NCI-H1694 treated with DMSO at 0.1 percent for 48 hours (cell line): ENCODE measurements at places on chromosomes 3 and 15.

GRCh38 chr3:112481302-112481721, 18.0 kb downstream of the BTLA start:
- DNase-seq, result no peak

GRCh38 chr3:98894791-98895576, 6.5 kb downstream of the DCBLD2 start:
- DNase-seq, result no peak

DNA sequence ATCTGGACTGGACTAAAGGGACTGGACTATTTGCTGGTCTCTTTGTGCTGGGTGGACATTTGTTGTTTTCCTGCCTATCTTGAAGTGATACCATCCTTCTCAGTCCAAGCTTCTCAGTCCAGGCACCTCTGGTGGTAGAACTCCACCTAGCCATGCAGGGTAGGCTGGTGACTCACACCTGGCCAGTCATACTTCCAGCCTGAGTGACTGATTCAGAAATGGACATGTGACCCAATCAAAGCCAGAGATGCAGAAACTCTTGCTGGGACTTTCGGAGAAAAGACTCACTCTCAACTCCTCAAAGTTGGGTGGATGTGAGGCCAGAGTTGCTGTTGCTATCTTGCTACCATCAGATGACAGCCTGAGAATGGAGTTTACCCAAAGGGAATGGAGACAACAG, 5.6 kb upstream of the ASB14 start:
- no peak for DNase-seq

DNA sequence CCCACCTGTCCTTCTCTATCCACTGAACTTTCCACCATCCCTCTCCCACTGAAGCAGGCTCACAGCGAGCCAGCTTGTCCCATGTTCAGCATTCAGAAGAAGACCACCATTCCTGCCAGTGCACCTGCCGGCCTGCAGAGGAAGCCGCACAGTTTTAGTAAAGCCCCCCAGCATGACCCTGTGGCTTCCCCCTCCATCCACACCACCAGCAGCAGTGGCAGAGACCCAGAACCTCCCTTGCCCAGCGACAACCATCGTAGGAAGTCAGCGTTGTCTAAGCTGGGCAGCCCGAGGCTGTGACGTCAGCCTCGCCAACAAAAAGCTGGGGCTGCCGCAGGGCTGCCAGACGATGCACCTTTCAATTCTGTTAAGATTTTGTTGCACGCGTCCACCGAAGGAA, 66.6 kb upstream of the TAMM41 start:
- DNase-seq, result no peak

DNA sequence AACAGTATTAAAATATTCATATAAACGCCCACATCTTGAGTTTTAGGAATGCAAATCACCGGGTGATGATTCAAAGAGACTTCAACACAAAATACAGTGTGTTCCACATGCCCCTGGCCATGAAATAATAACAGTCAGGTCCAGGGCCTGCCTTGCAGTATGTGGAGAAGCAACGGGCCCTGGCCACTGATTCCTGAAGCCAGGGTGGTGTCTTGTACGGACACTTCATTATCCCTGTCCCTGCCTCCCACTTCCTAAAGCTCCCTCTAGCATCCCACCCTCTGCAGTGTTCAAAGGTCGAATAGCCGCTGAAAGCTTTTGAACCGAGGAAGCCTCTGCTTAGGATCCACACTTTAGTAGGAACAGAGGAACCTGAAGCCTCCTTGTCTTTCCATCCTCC, 50.4 kb upstream of the PCSK6 start:
- DNase-seq, result no peak

DNA sequence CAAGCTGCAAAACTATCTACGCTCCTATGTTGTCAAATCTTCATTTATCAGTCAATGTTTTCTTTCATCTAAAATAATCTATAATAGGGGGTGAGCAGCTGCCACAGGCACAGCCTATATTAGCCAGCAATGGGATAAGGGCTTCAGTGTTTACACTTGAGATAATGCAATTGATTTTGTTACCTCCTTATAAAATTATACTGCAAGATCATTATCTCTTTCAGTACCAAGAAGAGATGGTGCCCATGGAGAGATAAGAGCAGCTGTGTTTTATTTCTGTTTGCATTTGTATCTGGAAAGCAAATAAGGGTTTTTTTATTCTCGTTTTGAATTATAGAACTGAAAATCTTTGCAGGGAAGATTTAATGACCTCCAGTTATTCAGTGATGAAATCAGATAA, 68.9 kb downstream of the PLD1 start:
- DNase-seq, result no peak

DNA sequence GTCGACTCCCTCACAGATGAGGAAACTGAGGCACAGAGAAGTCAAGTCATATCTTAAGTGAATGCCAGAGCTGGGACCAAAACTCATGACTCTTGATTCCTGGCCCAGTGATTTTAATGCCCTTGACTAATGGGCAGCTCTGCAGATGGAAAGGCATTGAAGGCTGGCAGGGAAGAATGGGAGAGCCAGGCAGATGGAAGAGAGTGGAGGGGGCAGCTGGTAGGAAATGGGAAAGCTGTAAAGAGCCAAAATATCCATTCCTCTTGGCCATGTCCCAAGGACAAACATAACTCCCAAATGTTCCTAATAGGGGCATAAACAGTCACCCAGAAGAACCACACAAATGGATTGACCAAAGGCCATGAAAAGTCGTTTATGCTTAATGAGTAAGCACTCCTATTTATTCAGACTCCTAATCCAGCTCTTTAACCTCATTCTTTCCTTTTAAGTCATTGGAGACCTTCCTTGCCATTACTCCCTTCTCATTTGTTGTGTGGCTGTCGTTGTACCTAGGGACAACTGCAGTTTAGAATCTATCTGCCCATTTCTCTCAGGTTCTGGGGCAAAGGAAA, 330.5 kb upstream of the ROPN1 start:
- DNase-seq, result no peak

DNA sequence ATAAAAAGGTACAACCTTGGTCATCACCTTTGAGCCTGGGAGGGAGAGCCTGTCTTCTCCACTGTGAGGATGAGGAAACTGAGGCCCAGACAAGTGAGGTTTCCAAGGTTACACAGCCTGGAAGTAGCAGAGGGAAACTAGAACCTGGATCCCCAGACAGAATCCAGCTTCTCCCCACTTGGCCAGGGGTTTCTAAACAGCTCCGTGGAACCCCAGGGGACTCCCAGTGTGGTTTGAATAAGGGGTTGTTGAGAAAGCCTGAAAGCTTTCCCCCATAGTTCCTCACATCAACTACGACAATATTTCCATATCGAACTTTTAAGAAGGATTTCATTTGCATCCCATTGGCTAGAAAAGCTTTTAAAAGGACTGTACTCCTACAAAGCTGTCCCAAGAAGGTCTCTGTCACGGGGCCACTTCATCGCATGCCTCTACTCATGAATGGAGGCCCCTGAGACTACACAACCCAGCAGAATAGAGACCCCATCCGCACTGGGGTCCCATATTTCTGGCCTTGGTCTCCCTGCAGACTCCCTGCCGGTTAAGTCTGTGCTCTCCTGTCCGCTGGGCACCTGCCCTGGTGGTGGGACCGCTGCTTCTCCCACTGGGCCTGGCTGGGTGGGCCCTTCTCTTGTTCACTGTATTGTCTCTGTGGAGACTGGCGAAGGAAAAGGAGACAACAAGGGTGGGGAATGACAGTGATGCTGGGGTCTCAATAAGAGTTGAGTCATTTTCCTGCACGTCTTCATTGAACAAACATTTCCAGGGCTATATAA, 178.5 kb downstream of the SMAD6 start:
- no peak for DNase-seq

DNA sequence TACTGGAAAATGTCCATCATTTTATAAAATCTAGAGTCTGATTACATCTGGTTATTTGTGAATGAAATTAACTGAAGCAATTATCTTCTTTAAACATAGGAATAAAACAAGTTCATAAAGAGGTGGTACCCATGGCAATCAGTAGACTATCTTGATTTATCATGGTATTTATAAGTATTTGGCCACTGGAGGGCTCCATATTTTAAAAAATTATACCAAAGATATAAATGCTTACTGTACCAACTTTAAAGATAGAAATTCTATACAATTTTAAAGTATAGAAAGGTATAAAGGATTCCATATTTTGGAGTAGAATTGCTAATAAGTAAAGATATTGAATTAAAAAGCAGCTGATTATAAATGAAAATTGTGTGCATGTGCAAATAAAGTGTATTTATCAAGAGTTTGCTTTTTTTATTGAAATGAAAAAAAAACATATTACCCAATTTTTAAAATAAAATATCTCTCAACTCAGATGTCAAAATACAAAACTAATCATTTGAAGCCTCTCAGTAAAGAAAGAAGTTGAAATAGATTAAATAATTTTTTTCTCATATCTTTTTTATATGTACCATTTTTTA, 105.3 kb downstream of the BBX start:
- no peak for DNase-seq
